Prostate gland (tissue), 2 donors: ENCODE measurements at places on chromosomes 12 and 14.

DNA sequence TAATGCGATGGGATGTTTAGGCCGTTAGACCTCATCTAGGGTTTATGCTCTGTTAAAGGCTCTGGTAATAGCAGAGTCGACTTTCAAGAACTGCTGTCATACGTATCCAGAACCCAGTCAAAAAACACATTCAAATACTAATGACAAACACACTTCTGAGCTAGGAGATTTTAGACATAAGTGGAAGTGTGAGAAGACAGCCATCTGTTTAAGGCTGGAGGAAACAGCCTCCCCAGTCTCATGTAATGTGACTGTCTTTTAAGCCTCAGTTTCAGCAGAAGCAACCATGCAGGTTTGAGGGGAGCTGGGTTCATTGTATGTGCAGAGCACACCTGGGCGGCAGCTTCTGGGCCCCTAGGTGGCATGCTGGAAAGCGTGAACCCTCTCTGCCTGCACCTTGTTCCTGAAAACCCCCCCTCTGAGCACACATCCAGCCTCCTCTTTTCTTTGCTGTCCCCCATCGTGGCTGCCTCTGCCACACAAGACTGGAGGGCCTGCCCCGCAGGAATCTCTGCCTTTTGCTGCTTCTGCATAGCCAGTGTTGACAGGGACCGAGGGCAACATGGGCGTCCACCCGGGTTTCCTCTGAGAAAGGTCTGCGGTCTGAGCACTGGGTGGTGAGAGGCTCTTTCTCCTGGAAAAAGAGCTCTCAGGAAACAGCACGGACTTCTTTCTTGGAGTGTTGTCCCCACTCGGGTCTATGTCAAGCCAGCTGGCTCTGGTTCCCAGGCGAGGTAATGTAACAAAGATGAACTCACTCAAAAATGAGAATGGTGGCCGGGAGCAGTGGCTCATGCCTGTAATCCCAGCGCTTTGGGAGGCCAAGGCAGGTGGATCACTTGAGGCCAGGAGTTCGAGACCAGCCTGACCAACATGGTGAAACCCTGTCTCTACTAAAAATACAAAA is 11.6 kb downstream of the WNT5B start:
- no peak for DNase-seq

DNA sequence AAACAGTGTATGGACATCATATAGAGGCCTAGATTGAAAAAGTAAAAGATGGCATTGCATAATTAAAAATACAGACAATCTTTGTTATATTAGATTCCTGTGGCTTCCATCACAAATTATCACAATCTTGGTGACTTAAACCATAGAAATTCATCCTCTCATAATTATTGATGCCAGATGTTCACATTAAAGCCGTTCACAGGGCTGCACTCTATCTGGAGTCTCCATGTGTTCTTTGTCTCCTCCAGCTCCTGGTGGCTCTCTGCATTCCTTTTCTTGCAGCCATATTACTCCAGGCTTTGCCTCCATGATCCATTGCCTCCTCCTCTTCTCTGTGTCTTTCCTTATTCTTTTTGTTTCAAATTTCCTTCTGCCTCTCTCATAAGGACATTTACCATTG is 875.7 kb upstream of the USP15 start:
- DNase-seq: no peak

- DNase-seq: no peak
Observed at GRCh38 chr12:61188801-61189595, 1071.2 kb upstream of the USP15 start.

DNA sequence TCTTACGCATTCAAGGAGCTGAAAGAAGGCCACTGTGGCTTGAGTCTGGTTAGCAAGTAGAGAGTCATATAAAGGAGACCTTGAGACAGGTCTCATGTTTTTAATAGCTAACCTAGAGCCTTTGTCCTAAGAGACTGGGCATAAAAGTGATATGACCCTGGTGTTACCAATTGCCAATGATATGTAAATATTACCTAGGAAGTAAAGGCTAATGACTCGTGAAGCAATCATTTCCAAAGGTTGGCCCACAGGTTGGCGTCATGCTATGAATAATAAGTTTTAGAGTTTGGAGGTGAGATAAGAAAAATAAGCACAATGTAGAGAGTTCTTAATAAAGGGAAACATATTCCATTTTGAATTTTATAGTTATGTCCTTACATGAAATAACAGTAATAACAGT is 116.6 kb upstream of the PLEKHA5 start:
- DNase-seq: no peak

- peak; percentile 51 for DNase-seq
Observed at GRCh38 chr12:114812858-114813761, 129.1 kb upstream of the TBX3 start.

GRCh38 chr12:6551063-6551461 is 4.8 kb downstream of the IFFO1 start:
- DNase-seq: peak; percentile 64

DNA sequence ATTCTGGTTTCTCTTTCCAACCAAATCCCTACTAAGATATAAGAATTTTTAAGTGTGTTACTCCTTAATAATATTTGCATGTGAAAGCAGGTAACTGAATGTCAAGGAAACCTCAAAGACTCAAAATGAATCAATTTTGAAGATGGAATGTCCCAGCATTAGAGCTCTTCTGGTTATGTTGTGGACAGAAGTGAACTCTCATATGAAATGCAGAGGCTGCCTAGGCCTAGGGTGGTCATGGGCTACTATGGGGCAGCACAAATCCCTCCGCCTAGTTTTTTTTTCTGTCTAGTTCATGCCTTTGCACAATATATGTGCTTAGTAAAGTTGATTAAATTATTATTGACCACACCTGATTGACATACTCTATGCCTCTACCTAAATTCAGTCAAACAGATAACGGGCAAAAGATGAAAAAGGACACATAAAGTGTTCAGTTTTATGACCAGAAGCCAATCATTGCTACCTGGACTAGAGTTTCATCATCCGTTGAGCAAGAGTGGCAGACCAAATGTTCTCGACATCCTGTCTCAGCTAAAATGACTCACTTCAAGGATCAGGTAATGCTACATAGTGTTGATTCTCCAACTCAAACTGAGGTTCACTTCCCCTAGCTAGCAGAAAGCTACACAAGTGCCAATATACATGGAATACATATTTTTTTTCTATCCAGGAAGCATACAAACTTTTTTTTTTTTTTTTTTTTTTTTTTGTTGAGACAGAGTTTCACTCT is 1211.4 kb downstream of the VRK1 start:
- no peak for DNase-seq

GRCh38 chr12:50533203-50533584 is 28.4 kb downstream of the DIP2B start:
- DNase-seq: no peak

DNA sequence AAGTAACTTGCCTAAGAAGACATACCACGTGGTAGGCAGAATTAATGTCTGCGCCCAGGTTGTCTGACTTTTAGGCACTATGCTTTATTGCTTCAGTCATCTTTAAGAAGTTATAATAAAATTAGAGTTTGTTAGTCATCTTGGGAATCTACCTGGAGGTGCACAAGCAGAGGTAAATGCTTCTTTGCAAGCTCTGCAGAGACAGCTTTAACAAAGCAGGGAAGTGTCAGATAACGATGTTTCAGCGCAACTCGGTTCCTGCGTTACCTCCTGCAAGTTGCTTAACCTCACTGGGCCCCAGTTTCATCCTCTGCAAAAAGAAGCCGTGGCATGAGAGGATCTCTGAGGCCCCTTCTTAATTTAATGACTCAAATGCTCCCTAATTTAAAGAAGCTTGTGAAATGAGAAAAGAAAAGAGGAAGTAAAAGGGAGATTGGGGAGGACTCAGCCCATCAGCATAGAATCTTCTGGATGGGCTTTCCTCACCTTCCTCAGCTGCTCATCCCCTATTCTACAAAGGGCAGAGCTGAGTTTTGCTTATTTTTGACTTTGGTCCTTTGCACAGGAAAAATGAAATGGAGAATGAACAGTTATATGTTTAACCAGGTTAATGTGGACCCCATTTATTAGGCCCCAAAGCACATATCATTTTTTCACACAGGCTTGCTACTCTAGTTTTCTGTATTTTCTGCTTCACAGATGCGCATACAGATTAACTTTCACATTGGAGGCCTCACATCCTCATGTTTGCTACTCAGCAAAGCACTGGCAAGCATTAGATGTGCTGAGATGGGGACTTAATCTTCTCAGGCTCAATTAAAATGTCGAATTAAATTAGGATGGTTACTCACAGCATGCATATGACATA is 5.1 kb downstream of the ARHGDIB start:
- DNase-seq: no peak

DNA sequence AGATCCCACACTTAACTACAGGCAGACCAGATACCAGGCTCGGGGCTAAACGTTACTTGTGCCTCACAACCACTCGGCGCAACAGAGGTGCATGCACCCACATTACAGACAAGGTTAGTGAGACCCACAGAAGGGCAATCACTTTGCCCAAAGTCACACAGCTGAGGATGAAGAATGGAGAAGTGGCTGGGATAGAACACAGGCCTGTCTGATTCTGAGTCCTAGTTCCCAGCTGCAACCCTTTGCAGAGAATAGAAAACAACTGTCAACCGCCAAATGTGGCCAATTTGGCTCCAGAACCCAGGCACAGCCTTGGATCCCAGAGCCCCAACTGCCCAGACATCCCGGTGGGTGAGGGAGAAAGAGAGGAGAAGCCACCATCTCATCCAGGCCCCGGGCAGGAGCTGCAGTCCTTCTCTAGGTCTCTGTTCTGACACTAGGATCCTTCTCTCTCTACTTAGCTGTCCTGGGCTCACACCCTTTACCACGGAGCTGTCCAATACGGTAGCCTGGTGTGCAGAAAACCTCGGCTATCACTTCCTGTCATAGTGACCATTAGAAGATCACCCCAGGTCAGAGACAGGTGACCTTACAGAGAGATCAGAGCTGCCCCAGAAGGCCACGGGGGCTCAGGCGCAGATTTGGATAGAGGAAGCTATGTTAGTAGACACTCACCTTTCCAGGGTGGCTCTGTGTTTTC is 59.1 kb downstream of the FAM222A start:
- DNase-seq: no peak

GRCh38 chr12:21797539-21797938 is 23.0 kb upstream of the KCNJ8 start:
- DNase-seq: no peak

DNA sequence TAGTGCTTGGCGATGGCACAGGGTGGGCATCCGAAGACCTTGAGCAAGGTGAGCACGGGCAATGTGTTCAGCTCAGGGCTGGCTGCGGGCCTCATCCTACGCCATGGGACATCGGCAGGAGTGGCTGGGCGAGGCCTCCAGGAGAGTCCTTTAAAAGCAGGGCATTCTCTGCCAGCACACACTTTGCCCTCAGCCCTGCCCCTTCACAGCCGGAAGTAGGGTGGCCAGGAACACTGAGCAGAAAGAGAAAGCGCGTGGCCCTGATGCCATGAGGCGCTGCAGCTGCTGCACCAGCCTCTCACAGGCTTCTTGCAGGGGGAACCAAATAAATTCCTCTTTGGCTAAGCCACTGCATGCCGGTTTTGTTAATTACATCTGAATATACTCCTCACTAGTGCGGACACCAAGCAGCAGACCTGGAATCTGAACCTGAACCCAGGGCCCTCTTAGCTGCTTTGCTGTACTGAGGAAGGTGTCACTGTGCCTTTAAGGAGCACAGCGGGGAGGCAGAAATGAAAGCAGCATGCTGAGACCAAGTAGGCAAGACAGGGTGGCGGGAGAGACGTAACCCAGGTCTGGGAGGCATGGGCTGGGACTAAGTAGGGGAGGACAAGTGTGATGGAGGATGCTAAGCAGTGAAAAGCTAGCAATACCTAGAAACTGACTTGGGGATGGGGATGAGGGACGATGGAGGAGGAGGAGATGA is 155.2 kb downstream of the TTC7B start:
- DNase-seq: no peak

GRCh38 chr12:34097213-34097612 is 74.9 kb downstream of the ALG10 start:
- no peak for DNase-seq

GRCh38 chr12:63921157-63921556 is 76.7 kb downstream of the SRGAP1 start:
- no peak for DNase-seq
